ENCODE measurements at places on chromosomes 12 and 14. TPM values are rescaled to one million over a fixed set of nuclear protein-coding genes. Genes with fewer than 3 reads are reported as not detected.

GRCh38 chr14:105742531-105742848, 216.1 kb downstream of the TMEM121 start:
- no peak for DNase-seq
- no peaks in the 10 kb centered on the region for H3K36me3 ChIP-seq
- H3K4me3 ChIP-seq = no peak overlapping the region
- H3K27me3 ChIP-seq = peaks cover 37% of the 10 kb centered on the region
- H3K27ac ChIP-seq = no peak overlapping the region

DNA sequence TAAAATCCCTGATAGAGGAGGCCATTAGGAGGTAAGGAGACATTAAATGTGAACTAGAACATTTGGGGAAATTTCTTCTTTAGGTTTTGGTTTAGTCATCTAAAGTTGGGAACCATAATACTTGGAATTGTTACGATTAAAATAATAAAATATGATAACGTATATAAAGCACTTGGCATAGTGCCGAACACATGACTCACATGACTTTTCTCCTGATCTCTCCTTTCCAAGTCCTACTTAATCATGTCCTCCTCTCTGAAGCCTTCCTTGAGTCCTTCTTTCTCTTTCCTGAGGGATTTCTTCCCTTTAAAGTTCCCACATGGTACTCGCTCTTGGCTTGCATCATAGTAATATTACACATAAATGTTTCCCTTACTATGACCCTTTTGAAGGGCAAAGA, 20.0 kb downstream of the BEST3 start:
- no peaks in the 10 kb centered on the region for H3K36me3 ChIP-seq
- no peak for DNase-seq
- H3K27ac ChIP-seq = no peak overlapping the region
- H3K4me1 ChIP-seq = no peaks in the 10 kb centered on the region

GRCh38 chr12:125135906-125136305, 70.7 kb downstream of the AACS start:
- no peak overlapping the region for H3K4me3 ChIP-seq
- no peaks in the 10 kb centered on the region for H3K27me3 ChIP-seq
- H3K36me3 ChIP-seq = no peaks in the 10 kb centered on the region
- DNase-seq = no peak
- no peak overlapping the region for H3K27ac ChIP-seq

DNA sequence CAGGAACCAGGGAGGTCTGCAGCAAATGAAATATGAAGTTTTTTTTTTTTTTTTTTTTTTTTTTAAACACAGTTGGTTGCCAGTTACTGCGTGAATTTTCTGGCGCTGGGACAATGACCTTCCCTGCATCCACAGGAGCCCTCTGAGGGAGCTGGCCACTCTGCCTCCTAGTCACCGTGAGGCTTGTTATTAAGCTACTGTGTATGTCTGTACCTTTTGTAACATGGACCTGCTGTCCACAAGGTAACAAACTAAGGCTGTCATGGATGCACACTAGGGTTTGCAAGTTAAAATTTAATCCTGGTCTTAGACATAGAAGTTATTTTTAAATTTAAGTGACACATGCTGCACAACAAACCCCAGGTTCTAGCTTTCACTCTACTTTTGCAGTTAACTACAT, 211.0 kb downstream of the SSPN start:
- no peak overlapping the region for H3K4me3 ChIP-seq
- H3K36me3 ChIP-seq = no peaks in the 10 kb centered on the region
- H3K27ac ChIP-seq = no peak overlapping the region
- DNase-seq = no peak
- H3K27me3 ChIP-seq = no peaks in the 10 kb centered on the region

DNA sequence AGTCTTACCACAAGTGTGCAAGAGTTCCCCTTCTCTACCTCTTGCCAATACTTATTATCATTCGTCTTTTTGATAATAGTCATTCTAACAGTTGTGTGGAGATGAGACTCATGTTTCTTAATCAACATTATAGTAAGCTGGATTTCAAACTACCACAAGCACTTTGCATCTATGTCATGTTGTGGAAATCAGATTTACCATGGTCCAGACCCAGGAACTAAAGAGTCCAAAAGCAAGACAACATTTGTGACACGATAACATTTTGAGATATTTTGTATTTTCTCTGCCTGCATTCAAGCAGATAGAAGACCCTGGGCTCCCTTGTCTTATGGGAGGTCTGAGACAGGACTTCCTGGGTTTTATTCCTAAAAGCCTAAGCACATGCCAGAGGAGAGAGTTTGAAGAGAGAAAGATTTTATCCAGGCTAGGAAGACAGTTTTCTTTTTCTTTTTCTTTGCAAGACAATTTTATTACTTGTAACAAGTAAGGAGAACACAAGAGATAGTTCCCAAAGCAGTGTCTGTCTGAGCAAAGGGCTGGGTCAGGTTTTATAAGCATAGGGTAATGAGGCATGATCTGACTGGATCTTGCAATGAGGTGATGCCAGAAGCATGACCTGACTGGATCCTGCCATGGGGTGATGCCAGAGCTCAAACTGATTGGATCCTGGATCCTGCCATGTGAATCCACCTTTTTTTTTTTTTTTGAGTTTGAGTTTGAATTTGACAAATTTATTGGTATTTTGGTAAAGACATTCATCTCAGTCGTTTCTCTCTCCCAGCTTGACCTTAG, 180.5 kb upstream of the HMGA2 start:
- H3K27ac ChIP-seq = 0 out of 2 replicates have a peak overlapping the region, but pooled peaks have one; percentile 28
- H3K36me3 ChIP-seq = no peaks in the 10 kb centered on the region
- H3K27me3 ChIP-seq = no peaks in the 10 kb centered on the region
- no peak overlapping the region for H3K4me3 ChIP-seq
- H3K4me1 ChIP-seq = peaks cover 31% of the 10 kb centered on the region

GRCh38 chr14:69428289-69428998, 30.0 kb downstream of the SLC39A9 start:
- no peak for DNase-seq
- no peaks in the 10 kb centered on the region for H3K27me3 ChIP-seq
- H3K4me3 ChIP-seq = no peak overlapping the region
- no peak overlapping the region for H3K27ac ChIP-seq
- H3K4me1 ChIP-seq = no peaks in the 10 kb centered on the region

The TMPRSS12 gene
- total RNA-seq = not detected

The IAPP gene
- not detected for total RNA-seq

All from PC-9 (cell line).